ENCODE measurements at places on chromosomes 3 and 15.

- DNase-seq = peak; percentile 60
Observed at GRCh38 chr3:49839193-49839809, 17.1 kb downstream of the TRAIP start.

GRCh38 chr3:186901135-186901734 lies 29.1 kb upstream of the ST6GAL1 start:
- no peak for DNase-seq

DNA sequence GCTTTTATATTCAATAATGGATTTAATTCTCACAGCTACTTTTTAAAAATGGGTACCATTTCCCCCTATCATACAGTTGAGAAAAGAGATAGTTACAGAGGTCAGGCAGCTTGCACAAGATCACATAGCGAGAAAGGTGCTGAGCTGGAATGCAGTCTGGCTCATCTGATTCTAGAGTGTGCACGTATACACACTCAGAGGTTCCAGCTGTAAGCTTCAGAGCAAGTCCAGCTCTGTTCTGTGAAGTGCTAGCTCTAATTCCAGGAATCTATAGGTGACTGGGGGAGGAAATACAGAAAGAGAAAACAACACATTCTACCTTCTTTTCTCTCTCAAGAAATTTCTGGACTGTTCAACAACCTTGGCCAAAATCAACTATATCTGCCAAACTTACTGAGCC lies 318.7 kb downstream of the FOXP1 start:
- DNase-seq = no peak

DNA sequence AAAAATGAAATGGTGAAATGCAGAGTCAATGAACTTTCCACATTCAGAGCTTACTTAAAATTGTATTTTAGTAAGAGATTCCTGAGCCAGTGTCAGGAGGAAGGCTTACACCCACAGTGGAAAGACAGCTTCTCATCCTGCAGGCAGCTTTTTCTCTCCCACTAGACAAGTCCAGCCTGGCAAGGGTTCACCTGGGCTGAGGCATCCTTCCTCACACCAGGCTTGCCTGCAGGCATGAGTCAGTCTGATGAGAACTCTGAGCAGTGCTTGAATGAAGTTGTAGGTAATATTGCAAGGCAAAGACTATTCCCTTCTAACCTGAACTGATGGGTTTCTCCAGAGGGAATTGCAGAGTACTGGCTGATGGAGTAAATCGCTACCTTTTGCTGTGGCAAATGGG lies 3.1 kb downstream of the CCR4 start:
- no peak for DNase-seq

DNA sequence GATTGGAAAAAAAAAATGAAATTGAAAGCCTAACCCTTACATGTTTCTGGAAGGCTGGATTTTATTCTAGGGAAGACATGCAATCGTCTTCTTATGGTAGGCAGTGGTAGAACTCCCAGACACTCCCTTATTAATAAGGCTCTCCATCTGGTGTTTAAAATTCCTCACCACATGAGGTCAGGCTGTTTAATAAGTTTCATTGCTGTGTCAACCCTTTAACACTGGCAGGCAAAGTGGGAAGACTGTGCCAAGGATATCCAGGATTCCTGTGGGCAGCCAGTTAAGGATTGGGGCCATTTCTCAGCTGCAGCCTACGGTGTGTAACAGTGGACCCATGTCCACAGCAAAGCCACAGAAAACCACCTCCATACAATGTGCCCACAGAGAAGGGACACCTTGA lies 225.5 kb upstream of the CHRM5 start:
- no peak for DNase-seq

DNA sequence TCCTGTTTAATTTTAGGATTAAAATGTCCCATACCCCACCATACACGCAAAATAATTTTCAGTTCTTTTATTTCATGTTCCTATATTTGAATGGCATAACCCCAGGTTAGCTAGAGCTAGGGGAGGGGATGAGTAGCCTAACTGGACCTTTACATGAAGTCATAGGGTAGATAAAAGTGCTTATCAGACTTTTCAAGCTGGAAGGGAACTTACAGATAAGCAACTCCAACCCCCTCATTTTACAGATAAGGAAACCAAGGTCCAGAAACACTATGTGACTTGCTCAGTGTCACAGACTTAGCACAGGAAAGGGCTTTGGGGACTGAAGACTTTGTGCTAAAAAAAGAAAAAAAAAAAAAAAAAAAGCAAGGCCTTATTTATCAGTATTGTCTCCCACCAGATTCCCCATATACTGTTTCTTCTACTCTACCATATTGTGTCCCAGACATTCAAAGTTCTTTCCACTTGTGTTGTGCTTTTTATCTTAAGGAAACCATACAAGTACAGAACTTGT lies 10.6 kb upstream of the TNIK start:
- no peak for DNase-seq

DNA sequence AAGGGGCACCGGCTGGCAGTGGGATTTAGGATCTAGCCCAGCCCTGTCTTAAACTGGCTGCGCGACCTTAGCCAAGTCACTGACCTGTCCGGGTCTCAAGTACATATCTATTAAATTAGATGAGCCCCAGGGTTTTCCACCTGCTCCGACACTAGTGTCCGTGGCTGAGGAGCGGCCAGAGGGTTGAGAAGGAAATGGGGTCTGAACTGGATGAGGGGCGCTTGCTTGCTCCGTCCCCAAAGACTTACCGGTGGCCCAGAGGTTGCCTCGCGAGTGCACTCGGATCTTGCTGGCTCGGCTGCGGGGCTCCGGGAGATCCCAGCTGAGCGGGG lies 285 bp downstream of the NMB start:
- DNase-seq = no peak

GRCh38 chr15:62392376-62392775 lies 227.3 kb upstream of the C2CD4B start:
- DNase-seq = no peak

DNA sequence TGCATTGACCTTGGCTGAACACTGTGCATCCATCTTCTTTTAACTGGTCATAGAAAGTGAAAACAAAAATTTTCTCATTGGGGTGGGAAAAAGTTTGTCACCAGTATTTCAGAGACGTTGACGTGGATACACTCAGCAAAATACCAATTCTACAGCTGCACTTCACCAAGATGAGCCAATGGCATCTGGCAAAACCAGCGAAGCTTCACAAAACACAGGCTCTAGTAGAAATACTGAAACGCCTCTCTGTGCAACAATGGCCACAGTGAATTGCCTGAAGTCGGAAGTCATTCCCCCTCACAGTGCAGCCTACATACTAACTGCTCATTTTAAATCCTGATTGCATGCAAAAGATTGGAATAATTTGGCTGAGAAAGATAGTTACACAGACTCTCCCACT lies 17.0 kb downstream of the PCYT1A start:
- no peak for DNase-seq

- DNase-seq = no peak
Observed at GRCh38 chr15:48440084-48440483, 108.9 kb downstream of the DUT start.

Measured in stimulated activated CD8-positive, alpha-beta memory T cell treated with anti-CD3 and anti-CD28 coated beads, Interleukin-4, amount 100 ng/mL, for 4 hours (primary cell).